ENCODE measurements at places on chromosomes 7 and 10.
A peak's percentile ranks its signal among the peaks of the same experiment; 100 is the strongest.

- DNase-seq, result no peak
Measured at GRCh38 chr10:32153931-32154330, 97.7 kb upstream of the KIF5B start.

DNA sequence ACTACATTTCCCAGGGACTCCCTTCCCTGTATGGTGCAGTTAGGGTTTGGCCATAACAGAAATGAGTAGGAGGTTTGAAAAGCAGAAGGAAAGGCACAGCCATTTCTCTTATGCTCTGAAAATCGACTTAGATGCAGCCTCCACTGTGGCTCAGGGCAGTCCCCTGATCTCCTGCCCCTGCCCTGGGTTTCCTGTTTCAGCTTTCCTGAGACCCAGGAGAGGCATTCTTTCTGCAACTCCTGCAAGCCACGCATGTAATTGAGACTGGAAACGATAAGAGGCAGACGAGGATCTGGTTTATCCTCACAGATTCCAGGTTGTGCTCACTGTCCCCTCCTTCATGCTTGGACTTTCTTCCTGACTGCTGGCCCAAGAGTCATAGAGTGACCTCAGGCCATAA lies 461.2 kb upstream of the VSTM2A start:
- no peak for DNase-seq

GRCh38 chr7:114652041-114652440 lies 237.4 kb downstream of the FOXP2 start:
- no peak for DNase-seq

GRCh38 chr10:12372846-12373245 lies 23.5 kb downstream of the CAMK1D start:
- DNase-seq, result no peak

DNA sequence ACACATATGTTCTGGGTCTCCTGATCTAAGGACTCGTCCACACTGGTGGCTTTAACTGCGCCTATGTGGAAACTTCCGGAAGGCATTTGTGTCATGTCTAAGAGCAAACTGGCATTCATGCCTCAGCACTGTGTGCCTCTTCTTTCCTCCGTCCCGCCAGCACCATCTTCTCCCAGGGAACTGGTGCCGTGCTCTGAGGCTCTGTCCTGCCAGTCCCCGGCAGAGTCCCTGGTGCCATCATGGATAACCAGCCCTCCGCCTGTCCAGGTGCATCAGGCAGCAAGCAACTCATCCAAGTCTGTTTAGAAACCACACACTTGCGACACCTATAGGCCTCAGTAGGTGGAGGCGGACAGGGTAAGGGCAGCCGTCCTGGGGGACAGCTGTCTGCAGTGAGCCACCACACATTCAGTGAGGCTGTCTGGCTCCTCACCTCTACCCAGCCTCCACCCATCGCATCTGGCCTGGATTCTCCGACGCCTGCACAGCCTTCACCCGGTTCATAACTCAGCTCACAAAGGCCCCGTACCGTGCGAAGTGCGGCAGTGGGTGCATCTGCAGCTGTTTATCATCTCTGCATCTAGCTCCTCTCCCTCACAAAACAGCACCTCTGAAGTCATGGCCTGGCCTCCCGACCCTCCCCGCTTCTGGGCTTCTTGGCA lies 162.7 kb downstream of the DIP2C start:
- no peak for DNase-seq

GRCh38 chr7:67791918-67792317 lies 795.3 kb downstream of the TYW1 start:
- no peak for DNase-seq

DNA sequence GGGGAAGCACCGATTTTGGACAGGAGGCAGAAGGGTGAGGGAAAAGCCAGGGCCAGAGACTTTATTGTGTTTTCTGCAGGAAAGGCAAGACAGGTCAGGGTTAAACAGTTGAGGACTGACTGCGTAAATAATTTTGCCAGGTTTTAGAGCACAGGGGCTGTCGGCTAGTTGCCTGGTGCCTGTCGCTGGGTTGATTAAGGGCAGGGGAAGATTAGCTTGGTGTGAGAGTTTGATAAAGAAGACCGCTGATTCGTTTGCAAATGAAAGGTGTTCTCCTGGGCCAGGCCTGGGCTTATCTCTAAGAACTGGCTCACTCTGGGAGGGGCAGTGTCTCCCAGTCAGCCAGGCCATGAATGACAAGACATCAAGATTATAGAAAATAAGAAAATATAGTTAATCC lies 75.6 kb downstream of the SLC37A3 start:
- DNase-seq, result no peak

GRCh38 chr10:107164992-107165391 lies 486 bp upstream of the SORCS1 start:
- DNase-seq, result no peak

GRCh38 chr7:2719007-2719406 lies 31.0 kb downstream of the AMZ1 start:
- peak; percentile 46 for DNase-seq

DNA sequence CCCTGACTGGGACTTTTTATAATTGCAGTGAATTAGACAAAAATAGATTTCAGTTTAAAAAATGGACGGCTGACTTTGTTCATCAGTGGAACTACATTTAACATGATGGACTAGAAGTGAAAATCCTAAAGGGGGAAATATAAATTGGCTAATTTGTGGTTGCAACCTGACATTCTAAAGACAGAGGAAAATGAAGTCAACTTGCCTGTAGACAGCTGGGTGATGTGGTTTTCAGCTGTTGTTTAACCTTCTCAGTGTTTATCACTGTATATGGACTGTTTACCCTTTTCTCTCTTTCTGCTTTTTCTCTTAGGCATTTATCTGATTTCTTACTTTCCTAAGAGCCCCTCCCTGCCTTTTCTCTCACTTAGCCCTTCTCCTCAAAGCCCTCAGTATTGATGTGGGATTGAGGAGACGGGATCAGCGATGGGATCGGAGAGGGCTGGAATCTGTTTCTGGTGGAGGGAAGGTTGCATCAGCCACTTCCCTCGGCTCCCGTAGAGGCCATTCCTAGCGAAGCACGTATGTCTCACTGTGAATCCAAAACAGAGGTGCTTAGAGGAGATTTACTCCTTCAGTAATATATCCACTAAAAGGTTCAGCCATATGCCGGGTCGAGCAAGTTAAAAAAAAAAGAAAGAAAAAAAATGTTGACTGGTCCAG lies 109.0 kb upstream of the KLF6 start:
- no peak for DNase-seq

GRCh38 chr10:26869528-26869927 lies 8.8 kb upstream of the ABI1 start:
- no peak for DNase-seq

GRCh38 chr7:11437994-11438393 lies 394.0 kb downstream of the THSD7A start:
- DNase-seq, result no peak

DNA sequence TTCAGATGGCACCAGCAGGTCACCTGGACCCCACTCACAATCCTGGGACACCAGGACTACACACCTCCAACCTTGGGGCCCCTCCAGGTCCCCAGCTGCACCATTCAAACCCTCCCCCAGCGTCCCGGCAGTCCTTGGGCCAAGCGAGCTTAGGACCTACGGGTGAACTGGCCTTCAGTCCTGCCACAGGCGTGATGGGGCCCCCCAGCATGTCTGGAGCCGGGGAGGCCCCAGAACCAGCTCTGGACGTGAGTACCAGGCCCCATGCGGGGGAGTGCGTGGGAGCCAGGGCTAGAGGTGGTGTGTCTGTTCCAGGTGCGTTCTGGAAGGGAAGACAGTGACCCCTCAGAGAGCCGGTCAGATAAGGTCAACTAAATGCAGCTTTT lies 17.8 kb downstream of the ZMIZ2 start:
- DNase-seq, result no peak

GRCh38 chr7:20661884-20662283 lies 46.4 kb downstream of the ABCB5 start:
- DNase-seq, result no peak
